Activated T-cell treated with anti-CD3 and anti-CD28 coated beads for 4 hours (primary cell): ENCODE measurements at places on chromosomes 2 and 18.

GRCh38 chr2:3780477-3781402, 77.4 kb downstream of the DCDC2C start:
- DNase-seq, result peak; percentile 14

- DNase-seq, result no peak
These were observed 379.1 kb downstream of the MEIS1 start for GRCh38 chr2:66813976-66814375.

GRCh38 chr18:7678801-7679200, 111.7 kb downstream of the PTPRM start:
- no peak for DNase-seq

DNA sequence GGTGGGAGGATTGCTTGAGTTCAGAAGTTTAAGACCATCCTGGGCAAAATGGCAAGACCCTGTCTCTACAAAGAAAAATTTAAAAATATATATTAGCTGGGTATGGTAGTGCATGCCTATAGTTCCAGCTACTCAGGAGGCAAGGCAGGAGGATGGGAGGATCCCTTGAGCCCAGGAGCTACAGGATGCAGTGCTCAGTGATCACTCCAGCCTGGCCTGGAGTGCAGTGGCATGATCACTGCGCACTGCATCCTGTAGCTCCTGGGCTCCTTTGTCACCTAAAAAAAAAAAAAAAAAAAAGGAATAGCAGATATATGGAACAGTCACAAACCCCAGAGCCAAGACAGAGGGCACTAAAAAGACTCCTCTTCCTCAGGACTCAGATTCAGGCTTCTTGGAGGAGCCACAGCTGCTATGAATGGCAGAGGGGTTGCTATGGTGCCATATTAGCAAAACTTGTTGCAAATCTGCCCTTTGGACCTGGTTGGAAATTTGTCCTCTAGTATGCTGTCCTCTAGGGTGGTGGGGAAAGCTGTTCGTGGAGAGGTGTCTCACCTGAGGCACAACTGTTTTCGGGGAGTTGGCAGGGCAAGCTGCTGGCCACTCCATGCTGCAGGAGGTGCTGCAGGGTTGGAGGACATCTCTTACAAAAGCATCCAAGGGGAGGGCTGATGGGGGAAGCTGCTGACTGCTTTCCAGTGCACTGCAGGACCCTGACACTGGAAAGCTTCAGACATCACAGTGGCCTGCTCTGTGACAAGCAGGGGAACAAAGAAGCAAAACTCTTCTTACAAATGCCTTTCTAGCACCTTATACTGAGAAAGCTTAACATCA, 22.7 kb downstream of the CYP20A1 start:
- DNase-seq, result no peak

- peak; percentile 50 for DNase-seq
These were observed 49.7 kb upstream of the ODC1 start for GRCh38 chr2:10497797-10498251.

GRCh38 chr2:220434385-220434784, 807.0 kb downstream of the SLC4A3 start:
- DNase-seq, result no peak

DNA sequence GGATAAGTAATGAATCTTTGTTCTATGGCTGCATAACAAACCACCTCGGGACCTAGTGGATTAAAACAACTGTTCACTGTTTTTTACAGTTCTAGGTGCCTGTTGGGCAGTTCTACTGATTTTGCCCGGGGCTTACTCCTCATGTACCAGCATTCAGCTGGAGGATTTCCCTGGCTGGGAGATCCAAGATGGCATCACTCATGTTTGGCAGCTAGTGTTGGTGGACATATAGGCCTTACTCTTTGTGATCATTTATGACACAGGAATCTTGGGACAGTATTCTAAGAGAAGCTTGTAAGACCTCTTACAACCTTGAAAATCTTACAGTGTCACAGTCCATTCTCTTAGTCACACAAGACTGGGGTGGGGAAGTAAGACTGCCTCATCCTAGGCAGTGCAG, 4.6 kb downstream of the MARCHF7 start:
- DNase-seq, result no peak

- DNase-seq, result peak; percentile 28
These were observed 954 bp downstream of the CCNT2 start for GRCh38 chr2:134919341-134920210.

GRCh38 chr18:35936951-35937350, 35.5 kb upstream of the RMP24 start:
- no peak for DNase-seq

- no peak for DNase-seq
These were observed 80.9 kb upstream of the NEUROD1 start for GRCh38 chr2:181761175-181761574.

DNA sequence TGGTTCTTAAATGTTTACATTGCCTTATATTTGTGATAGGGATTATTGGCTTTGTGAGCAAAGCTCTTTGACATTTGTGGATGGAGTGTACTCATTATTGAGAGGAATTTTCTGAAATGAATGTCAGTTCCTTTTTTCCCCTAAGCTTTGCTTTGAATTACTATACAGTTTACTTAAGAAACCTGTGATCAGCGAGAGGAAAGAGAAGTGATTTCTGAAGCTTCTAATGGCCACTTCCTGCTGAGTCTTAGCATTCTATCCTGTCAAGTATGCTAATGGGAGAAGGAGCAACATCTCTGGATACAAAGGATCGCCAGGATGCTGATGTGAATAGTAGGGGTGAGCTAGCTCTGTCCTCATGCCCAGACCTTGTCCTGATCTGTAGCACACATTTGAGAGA, 47.8 kb upstream of the MGAT5 start:
- no peak for DNase-seq

- DNase-seq, result no peak
These were observed 144.2 kb upstream of the LRRTM4 start for GRCh38 chr2:77666251-77666980.

- DNase-seq, result peak; percentile 11
These were observed 256.7 kb downstream of the HDAC4 start for GRCh38 chr2:239143858-239144712.

DNA sequence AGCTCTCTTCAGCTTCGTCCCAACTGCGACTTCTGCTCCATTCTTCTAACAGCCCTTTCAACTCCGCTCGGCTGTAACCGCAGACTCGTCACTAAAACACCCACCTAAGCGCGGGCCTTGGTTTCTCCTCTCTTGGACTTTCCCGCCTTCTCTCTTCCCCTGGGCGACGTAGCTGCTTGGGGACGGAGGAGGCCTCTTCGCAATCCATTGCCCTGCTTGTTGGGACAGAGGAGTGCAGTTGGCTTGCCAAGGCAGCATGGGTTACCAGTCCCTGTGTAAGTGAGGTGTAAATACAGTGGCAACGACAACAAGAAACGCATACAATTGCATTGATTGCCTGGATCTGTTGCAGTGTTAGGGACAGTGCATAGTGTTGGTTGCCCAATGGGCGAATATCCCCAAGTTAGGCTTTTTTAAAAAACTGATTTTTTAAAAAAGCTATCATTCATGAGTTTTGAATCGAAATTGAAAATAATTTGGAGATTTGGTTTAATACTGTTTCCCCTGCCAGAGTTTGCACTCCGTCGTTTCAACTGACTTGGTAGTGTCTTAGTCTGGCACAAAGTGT, 484 bp upstream of the DARS1 start:
- DNase-seq, result peak; percentile 64

DNA sequence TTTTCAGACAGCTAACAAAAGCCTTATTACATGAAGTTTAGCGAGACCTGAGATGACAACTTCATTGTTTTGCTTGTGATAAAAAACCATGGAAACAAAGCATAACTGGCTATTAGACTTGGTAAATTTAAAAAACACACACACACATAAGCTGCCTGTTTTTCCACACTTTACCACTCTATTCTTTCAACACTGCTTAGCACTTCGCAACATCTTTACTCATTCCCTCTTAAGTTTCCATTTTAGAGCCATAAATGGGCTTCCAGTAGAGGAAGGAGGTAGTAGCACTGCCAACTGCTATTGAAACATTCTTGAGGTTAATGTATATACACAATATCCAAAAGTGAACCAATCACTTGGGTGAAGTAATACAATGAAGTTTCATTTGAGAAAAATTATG, 54.1 kb downstream of the BAZ2B start:
- no peak for DNase-seq

DNA sequence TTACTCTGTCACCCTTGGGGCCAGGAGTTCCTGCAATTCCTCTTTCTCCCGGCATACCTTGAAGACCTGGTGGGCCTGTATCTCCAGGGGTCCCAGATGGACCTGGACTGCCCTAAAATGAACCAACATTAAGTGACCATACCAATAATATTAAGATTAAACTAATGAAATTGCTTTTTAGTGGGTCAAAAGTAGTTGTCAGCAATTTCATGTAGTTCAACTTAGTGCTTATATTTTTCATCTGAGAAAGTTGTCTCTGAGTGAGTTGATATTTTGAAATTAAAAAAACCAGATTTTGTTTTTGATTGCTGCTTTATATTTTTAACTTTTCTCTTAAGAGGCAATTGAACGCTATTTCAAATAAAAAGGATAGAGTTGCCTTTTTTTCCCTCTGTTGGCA, 83.1 kb downstream of the COL3A1 start:
- no peak for DNase-seq

GRCh38 chr2:160255408-160255807, 55.3 kb upstream of the ITGB6 start:
- DNase-seq, result no peak

GRCh38 chr2:49306925-49307324, 152.6 kb upstream of the FSHR start:
- no peak for DNase-seq

DNA sequence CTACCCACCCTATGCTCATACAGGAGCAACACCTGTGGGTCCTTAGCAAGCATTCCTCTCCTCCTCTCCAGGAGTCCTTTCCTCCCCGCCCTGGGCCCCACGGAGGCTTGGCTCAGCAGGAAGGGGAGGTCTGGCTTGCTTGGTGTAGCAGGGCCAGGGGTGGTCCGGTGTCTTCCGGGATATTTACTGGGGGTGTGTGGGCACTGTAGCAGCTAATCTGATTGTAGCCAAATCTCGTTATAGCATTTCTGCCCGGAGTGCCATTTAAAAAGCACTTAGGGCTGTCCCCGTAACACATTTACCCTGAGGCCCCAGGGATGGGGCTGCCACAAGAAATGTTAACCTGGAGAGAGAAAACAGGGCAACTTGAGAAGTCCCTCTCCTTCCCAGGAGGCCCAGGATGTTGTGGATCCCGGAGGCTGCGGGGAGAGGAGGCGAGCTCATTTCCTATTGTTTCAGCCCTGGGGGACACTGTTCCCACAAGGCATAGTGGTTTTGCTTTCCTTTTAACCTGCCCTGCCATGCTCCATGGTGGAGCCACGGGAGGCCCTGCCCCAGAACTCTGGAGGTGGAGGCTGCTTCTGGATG, 134.5 kb downstream of the CLIP4 start:
- DNase-seq, result no peak

GRCh38 chr2:162704496-162704895, 134.1 kb downstream of the KCNH7 start:
- no peak for DNase-seq
